ENCODE measurements at places on chromosomes 2 and 18. TPM values are rescaled to one million over a fixed set of nuclear protein-coding genes. Genes with fewer than 3 reads are reported as not detected.

DNA sequence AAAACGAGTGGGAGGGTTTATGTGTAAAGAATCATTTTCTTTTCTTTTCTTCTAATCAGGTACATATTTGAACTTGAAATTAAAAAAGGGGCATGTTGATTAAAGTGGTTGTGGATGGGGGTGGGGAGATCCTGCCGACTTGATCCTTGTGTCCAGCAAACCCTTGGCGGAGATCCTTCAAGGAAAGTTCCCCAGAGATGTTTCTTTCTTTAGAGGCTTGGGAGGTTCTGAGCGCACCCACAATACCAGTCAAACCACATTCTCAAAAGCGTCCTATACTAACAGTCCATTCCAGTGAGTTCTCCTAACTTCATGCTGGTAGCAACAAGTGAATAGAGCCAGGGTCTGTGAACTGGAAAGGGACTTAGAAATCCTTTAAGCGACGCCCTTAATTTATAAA, 49.2 kb downstream of the MYCN start:
- no peak overlapping the region for H3K27ac ChIP-seq
- no peaks in the 10 kb centered on the region for H3K27me3 ChIP-seq
- no peak for DNase-seq
- H3K36me3 ChIP-seq, result no peaks in the 10 kb centered on the region
- H3K4me3 ChIP-seq, result no peak overlapping the region
- no peaks in the 10 kb centered on the region for H3K4me1 ChIP-seq

DNA sequence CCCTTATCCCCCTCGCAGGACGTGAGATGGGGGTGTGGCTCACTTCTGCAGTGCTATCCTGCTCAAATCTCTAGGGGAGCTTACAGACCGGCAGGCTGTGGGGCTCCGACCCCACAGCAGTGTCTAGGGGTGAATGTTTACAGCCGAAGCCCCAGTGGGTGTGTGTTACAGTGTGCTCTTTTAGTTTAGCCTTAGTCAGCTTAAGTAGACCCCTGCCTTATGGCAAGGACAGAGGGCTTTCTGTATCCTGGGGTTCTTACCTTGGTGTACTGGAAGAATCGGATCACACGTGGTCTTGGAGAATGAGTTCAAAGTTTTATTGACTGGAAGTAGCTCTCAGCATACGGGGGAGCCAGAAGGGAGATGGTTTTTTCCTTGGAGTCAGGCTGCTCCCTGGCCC, 348.2 kb upstream of the GYPC start:
- H3K36me3 ChIP-seq, result no peaks in the 10 kb centered on the region
- no peak for DNase-seq
- no peaks in the 10 kb centered on the region for H3K27me3 ChIP-seq
- H3K4me3 ChIP-seq, result no peak overlapping the region

- no peak overlapping the region for H3K27ac ChIP-seq
- H3K27me3 ChIP-seq, result no peaks in the 10 kb centered on the region
- no peak overlapping the region for H3K4me3 ChIP-seq
- DNase-seq, result no peak
- no peaks in the 10 kb centered on the region for H3K4me1 ChIP-seq
- peaks cover 3% of the 10 kb centered on the region for H3K36me3 ChIP-seq
Measured at GRCh38 chr2:48369971-48370370, 160.0 kb upstream of the STON1 start.

DNA sequence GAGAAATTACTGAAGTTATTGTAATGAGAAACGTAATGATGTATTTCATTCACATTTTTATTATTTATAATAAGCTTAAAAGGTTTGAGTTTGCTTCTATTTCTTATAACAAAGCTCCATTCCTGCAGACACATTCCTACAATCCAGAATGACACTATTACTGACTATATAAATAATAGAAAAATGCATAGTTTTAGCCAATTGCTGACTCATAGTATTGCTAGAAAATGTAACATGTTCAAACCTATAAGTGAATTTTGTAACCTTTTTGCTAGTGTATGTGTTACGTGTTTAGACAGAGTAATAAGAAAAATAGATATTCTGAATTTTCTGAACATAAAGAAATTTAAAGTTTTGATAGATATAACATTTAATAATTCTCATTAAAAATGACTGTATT, 9.3 kb upstream of the VWC2L start:
- no peaks in the 10 kb centered on the region for H3K4me1 ChIP-seq
- no peaks in the 10 kb centered on the region for H3K27me3 ChIP-seq
- no peak overlapping the region for H3K4me3 ChIP-seq
- H3K27ac ChIP-seq, result no peak overlapping the region

- no peak for DNase-seq
- H3K36me3 ChIP-seq, result no peaks in the 10 kb centered on the region
- no peak overlapping the region for H3K4me3 ChIP-seq
- H3K27me3 ChIP-seq, result no peaks in the 10 kb centered on the region
- no peaks in the 10 kb centered on the region for H3K4me1 ChIP-seq
Measured at GRCh38 chr2:2749206-2749598, 418.1 kb upstream of the MYT1L start.

DNA sequence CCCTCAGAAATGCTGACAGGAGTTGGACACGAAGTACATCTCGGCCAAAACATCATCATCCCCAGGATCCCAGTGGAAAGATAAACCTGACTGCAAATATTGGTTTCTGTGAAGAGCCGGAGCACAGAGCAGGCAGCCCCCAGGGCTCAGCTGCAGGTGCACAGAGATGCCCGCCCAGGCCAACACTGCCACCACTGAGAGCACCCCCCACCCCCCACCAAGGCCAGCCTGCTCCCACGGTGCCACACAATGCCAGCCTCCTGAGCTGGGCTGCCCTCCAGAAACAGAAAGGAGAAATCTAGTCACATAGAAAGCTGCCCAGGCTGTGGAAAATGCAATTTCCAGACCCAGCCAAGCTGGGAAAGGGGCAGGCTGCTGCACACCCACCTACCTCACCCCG, 71.7 kb downstream of the GALNT14 start:
- no peaks in the 10 kb centered on the region for H3K4me1 ChIP-seq
- no peaks in the 10 kb centered on the region for H3K36me3 ChIP-seq
- no peaks in the 10 kb centered on the region for H3K27me3 ChIP-seq
- H3K4me3 ChIP-seq, result no peak overlapping the region
- no peak overlapping the region for H3K27ac ChIP-seq

Gene TTN
- 0.33 TPM for total RNA-seq

DNA sequence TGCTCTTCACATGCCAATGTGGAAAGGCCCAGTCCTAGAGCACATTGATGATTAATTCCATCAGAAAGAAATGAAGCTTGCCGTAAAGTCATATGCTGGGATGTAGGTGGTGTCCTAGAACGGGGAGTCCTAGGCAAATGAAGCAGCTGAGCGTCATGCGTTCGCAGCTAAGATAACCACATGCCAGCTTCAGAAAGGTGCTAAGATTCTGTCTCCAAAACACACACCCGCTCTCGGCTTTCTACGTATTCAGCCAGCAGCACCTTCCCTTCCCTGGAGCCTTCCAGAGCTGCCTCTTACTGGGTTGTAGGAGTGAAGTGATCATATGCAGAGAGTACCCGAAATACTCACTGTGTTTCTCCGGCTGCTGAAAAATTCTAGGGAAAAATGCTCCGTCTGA, 421.6 kb upstream of the ID2 start:
- DNase-seq, result no peak
- H3K27ac ChIP-seq, result no peak overlapping the region
- H3K36me3 ChIP-seq, result no peaks in the 10 kb centered on the region

GRCh38 chr2:169344736-169345485, 17.4 kb downstream of the LRP2 start:
- H3K4me1 ChIP-seq, result no peaks in the 10 kb centered on the region
- no peaks in the 10 kb centered on the region for H3K27me3 ChIP-seq
- no peaks in the 10 kb centered on the region for H3K36me3 ChIP-seq
- H3K4me3 ChIP-seq, result no peak overlapping the region

GRCh38 chr2:176934131-176934530, 278.5 kb upstream of the HNRNPA3 start:
- no peak overlapping the region for H3K4me3 ChIP-seq
- no peaks in the 10 kb centered on the region for H3K36me3 ChIP-seq
- no peaks in the 10 kb centered on the region for H3K4me1 ChIP-seq

- no peak overlapping the region for H3K4me3 ChIP-seq
- no peaks in the 10 kb centered on the region for H3K36me3 ChIP-seq
- no peaks in the 10 kb centered on the region for H3K4me1 ChIP-seq
- no peak overlapping the region for H3K27ac ChIP-seq
- no peaks in the 10 kb centered on the region for H3K27me3 ChIP-seq
- no peak for DNase-seq
Measured at GRCh38 chr2:103860016-103860415, 993.9 kb upstream of the POU3F3 start.

- H3K27ac ChIP-seq, result no peak overlapping the region
- H3K4me3 ChIP-seq, result no peak overlapping the region
- no peak for DNase-seq
- no peaks in the 10 kb centered on the region for H3K27me3 ChIP-seq
Measured at GRCh38 chr2:14433946-14434495, 198.5 kb upstream of the LRATD1 start.

Gene POLR1B
- 13.4 TPM for total RNA-seq

DNA sequence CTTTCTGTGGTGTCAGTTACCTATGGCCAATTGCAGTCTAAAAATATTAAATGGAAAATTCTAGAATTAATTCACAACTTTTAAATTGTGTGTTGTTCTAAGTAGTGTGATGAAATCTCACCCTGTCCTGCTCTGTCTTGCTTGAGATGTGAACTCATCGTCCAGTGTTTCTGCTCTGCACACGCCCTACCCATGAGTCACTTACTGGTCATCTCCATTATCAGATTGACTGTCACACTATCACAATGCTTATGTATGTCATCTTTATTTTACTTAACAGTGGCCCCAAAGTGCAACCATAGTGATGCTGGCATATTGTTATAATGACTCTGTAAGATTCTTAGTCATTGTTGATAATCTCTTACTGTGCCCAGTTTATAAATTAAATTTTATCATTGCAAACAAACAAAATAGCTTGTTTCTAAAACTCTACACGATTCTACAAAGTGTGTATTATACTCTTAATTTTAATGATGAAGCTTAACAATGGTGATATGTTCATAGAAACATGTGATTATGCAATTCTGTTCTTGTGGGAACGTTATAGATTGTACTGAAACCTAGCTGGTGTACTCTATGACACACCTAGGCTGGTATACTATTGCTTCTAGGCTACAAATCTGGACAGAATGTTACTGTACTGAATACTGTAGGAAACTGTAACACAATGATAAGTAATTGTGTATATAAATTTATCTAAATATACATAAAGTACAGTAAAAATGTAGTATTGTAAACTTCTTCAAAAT, 1086.8 kb upstream of the PIK3C3 start:
- no peak overlapping the region for H3K27ac ChIP-seq
- peak; percentile 98 for DNase-seq
- no peaks in the 10 kb centered on the region for H3K27me3 ChIP-seq
- H3K4me3 ChIP-seq, result no peak overlapping the region
- no peaks in the 10 kb centered on the region for H3K36me3 ChIP-seq

DNA sequence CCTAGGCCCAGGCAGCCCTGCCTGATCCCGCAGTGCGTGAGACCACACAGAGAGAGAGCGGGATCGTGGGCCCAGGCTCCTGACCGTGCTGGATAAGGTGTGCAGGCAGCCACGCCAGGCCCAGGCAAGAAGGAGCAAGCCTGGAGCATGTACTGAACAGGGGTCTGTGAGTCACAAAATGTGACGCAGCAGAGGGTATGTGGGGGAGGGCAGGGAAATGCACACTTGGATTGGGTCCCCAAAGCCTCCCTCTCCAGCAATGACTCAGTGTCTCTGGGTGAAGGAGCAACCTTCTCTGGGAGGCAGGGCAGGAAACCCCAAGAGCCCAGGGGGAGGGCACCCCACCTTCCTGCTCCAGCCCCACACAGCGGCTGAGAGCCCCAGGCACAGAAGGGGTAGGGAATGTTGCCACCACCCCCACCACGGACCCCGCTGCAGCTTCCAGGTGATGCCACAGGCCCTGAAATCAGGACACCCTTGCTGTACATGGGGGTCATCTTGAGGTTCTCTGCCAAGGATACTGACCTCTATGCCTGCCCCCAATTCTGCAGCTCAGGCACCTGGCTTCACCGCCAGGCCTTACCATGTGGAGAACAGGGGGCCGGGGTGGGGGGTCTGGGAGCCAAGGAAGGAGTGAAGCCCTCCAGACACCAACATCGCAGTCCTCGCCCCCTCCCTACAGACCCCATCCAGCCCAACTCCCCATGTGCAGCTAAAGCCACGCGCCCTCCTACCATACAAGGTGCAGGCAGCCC, 1.3 kb upstream of the GPC1 start:
- peak; percentile 97 for DNase-seq
- peaks cover 21% of the 10 kb centered on the region for H3K4me1 ChIP-seq
- H3K4me3 ChIP-seq, result peak overlapping the region; percentile 11
- no peaks in the 10 kb centered on the region for H3K36me3 ChIP-seq

Gene FAP
- 96.1 TPM for total RNA-seq

DNA sequence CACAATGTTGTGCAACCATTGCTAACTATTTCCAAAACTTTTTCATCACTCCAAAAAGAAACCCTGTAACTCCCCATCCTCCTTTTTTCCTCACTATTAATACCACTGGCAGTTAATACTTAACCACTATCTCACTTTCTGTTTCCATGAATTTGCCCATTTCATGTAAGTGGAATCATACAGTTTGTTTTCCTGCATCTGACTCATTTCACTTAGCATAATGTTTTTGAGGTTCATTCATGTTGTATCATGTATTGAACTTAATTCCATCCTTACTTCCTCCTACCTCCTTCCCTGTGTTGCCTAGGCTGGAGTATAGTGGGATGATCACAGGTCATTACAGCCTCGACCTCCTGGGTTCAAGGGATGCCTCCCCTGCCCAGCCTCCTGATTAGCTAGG, 68.3 kb downstream of the FAM117B start:
- no peaks in the 10 kb centered on the region for H3K27me3 ChIP-seq
- peak; percentile 3 for DNase-seq
- H3K27ac ChIP-seq, result no peak overlapping the region

GRCh38 chr2:239677453-239678185, 276.8 kb upstream of the HDAC4 start:
- no peaks in the 10 kb centered on the region for H3K36me3 ChIP-seq
- no peaks in the 10 kb centered on the region for H3K4me1 ChIP-seq
- H3K4me3 ChIP-seq, result no peak overlapping the region
- H3K27me3 ChIP-seq, result no peaks in the 10 kb centered on the region

Gene SP9
- not detected for total RNA-seq

DNA sequence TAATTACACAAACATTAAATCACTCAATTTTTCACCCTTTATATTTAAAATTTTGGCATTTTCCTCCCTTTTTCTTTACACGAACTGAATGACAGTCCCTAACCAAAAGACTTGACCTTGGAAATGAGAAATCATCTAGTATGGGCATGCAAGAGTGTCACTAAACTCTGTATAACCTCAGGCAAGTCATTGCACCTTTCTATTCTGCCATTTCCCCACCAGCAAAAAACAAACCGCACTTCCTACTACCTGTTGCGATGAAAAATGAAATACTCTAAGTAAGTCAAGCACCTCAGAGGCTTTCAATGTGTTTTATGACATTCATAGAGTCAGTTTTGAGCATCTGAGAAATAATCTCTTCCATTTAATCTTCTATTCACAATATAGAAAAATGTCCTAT, 44.1 kb downstream of the ANKRD44 start:
- no peaks in the 10 kb centered on the region for H3K4me1 ChIP-seq
- no peaks in the 10 kb centered on the region for H3K27me3 ChIP-seq
- H3K27ac ChIP-seq, result no peak overlapping the region

- H3K4me3 ChIP-seq, result peak overlapping the region; percentile 22
- no peak overlapping the region for H3K27ac ChIP-seq
- no peaks in the 10 kb centered on the region for H3K27me3 ChIP-seq
- peaks cover 2% of the 10 kb centered on the region for H3K4me1 ChIP-seq
- peak; percentile 73 for DNase-seq
Measured at GRCh38 chr2:196967116-196967515, 40.6 kb upstream of the PGAP1 start.

GRCh38 chr2:202965810-202966460, 48.7 kb upstream of the NBEAL1 start:
- H3K27me3 ChIP-seq, result no peaks in the 10 kb centered on the region
- no peaks in the 10 kb centered on the region for H3K36me3 ChIP-seq
- H3K4me3 ChIP-seq, result no peak overlapping the region

All from fibroblast of lung (primary cell).